ENCODE measurements at places on chromosomes 3 and 15. TPM values are rescaled to one million over a fixed set of nuclear protein-coding genes. Genes with fewer than 3 reads are reported as not detected.

- peak; percentile 47 for DNase-seq
- no peak overlapping the region for H3K27ac ChIP-seq
- H3K4me1 ChIP-seq = peaks cover 4% of the 10 kb centered on the region
- H3K4me3 ChIP-seq = peak overlapping the region; percentile 77
- H3K27me3 ChIP-seq = no peaks in the 10 kb centered on the region
Measured at GRCh38 chr3:52532838-52533622, 627 bp downstream of the NT5DC2 start.

DNA sequence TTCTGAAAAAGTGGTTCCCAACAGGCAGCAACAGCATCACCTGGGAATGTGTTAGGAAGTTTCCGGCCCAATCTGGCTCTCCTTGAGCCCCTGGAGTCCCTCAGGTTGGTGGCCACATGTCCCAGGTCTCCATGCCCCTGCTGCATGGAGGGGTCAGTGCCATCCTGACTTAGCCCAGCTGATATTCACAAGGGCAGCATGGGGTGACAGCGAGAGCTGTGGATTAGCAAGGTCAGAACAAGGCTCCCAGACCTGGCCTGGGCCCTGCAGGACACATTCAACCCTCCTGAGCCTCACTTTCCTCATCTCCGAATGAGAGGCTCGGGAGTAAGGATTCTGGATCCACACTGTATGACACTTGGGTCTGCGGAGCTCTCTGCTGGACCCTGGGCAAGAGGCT, 243.8 kb upstream of the TLE3 start:
- no peaks in the 10 kb centered on the region for H3K4me1 ChIP-seq
- DNase-seq = peak; percentile 8
- no peak overlapping the region for H3K4me3 ChIP-seq
- no peak overlapping the region for H3K27ac ChIP-seq
- no peaks in the 10 kb centered on the region for H3K27me3 ChIP-seq

- no peaks in the 10 kb centered on the region for H3K27me3 ChIP-seq
- no peaks in the 10 kb centered on the region for H3K4me1 ChIP-seq
- peak overlapping the region; percentile 20 for H3K4me3 ChIP-seq
- DNase-seq = no peak
Measured at GRCh38 chr3:101680466-101680865, 3.5 kb upstream of the ZBTB11 start.

The MAGI1 gene
- 65.7 TPM for total RNA-seq

DNA sequence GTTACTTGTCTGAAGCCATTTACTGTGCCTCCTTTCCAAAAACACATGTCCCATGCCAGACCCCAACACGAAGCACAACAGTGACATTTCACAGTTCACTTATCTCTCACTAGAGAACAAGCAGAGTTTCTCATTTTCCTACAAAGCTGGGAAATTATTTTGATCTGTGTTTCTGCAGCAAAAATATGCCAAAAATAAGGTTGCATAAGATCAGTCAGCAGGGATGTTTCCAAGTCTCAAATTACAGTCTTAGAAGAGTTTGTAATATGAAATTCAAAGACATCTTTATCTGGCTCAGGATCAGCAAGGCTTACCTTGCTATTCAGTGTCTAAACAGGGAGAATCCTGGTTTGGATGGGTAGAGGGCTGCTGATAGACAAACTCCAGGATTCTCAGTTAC, 75.5 kb downstream of the GJD2 start:
- no peaks in the 10 kb centered on the region for H3K4me1 ChIP-seq
- no peaks in the 10 kb centered on the region for H3K36me3 ChIP-seq
- no peak overlapping the region for H3K27ac ChIP-seq
- no peaks in the 10 kb centered on the region for H3K27me3 ChIP-seq

GRCh38 chr3:107543666-107544065, 20.9 kb downstream of the BBX start:
- no peak for DNase-seq

GRCh38 chr3:853489-853888, 239.3 kb upstream of the CNTN6 start:
- no peaks in the 10 kb centered on the region for H3K4me1 ChIP-seq
- H3K4me3 ChIP-seq = no peak overlapping the region
- no peaks in the 10 kb centered on the region for H3K27me3 ChIP-seq
- DNase-seq = no peak
- H3K36me3 ChIP-seq = no peaks in the 10 kb centered on the region
- H3K27ac ChIP-seq = no peak overlapping the region

The SSUH2 gene
- 0.61 TPM for total RNA-seq

GRCh38 chr3:80618295-80619256, 850.8 kb upstream of the ROBO1 start:
- H3K4me3 ChIP-seq = no peak overlapping the region
- H3K4me1 ChIP-seq = no peaks in the 10 kb centered on the region
- H3K27ac ChIP-seq = no peak overlapping the region
- H3K27me3 ChIP-seq = no peaks in the 10 kb centered on the region

DNA sequence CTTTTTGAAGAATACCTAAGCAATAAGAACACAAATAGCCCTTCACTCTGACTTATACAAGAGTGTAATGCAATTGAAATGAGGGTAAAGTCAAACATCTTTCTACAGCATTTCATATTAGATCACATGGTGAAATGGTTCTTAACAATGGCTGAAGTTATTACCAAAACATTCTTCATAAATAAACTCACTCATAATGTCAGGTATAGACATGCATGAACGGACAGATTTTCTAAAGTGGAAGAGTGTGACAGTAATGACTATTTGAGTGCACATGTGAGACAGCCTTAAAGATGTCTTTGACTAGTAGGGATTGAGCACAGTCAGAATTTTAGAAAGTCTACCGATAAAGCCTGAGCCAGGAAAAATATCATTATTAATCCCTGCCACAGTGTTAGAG, 471.0 kb downstream of the ZPLD1 start:
- no peaks in the 10 kb centered on the region for H3K4me1 ChIP-seq
- H3K27ac ChIP-seq = no peak overlapping the region
- no peak for DNase-seq
- no peak overlapping the region for H3K4me3 ChIP-seq
- no peaks in the 10 kb centered on the region for H3K36me3 ChIP-seq

DNA sequence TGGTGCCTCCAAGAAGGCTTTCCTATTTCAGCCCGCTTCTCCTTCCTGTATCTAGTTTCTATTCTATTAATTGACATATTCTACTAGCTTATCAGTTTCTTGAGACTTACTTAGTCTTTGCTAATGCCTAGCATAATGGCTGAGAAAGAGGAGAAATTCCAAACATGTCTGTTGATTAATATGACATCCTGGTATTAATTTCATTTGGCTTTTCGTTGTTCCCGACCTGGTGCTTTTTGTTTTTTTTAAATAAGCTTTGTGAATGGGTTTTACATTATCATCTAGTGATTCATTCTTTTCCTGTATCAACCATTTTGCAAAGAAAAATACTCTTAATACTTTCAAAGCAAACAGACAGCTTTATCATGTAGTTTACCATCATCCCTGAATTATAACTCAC, 13.1 kb downstream of the WDR53 start:
- no peak for DNase-seq
- no peaks in the 10 kb centered on the region for H3K4me1 ChIP-seq
- no peaks in the 10 kb centered on the region for H3K27me3 ChIP-seq
- H3K36me3 ChIP-seq = peaks cover 13% of the 10 kb centered on the region

The EPB42 gene
- total RNA-seq = not detected

The LYZL4 gene
- total RNA-seq = not detected

- H3K4me1 ChIP-seq = no peaks in the 10 kb centered on the region
- DNase-seq = no peak
- peaks cover 4% of the 10 kb centered on the region for H3K36me3 ChIP-seq
Measured at GRCh38 chr3:94373456-94373855, 310.6 kb downstream of the NSUN3 start.

DNA sequence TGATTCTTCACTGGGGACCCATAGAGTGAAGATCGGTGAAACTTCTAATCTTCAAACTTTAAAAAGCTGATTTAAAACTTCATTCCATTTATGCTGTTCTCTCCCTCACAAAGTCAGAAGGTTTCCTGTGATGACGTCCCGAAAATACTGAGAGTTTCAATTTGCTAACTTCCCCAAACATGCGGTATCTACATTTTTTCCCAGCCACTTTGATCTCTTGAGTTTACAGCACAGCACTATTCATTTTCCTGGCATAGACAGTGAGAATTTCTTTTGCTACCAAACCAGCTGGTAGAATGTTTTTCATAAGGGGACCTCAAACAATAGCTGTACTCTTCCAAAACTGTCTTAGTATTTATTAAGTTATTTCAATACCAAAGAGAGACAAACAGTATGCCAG, 156.8 kb downstream of the LSAMP start:
- no peak overlapping the region for H3K4me3 ChIP-seq
- H3K27me3 ChIP-seq = no peaks in the 10 kb centered on the region
- no peak overlapping the region for H3K27ac ChIP-seq
- H3K36me3 ChIP-seq = no peaks in the 10 kb centered on the region
- peaks cover 8% of the 10 kb centered on the region for H3K4me1 ChIP-seq

GRCh38 chr3:107429320-107430181, 52.3 kb downstream of the CCDC54 start:
- H3K36me3 ChIP-seq = no peaks in the 10 kb centered on the region
- peaks cover 8% of the 10 kb centered on the region for H3K27me3 ChIP-seq
- peak; percentile 88 for DNase-seq
- no peaks in the 10 kb centered on the region for H3K4me1 ChIP-seq
- no peak overlapping the region for H3K27ac ChIP-seq

DNA sequence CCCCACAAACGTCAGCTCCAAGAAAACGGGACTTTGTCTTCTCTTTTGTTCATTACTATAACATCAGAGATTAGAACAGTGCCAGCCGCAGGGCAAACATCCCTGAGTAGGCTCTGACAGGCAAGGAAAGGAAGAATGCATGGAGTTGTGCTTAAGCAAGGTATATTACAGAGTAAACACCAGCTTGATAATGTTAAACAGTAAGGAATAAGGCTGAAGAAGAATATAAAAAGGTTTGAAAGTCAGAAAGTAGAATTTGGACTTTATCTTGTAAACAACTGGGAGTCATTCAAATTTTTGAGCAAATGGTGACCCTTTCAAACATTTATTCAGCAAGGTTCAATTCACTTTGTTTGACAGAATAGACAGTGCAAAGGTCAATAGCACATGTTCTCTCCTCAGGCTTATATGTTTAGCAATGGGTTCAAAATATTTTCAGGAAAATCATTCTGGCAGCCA, 11.0 kb downstream of the GABPB1 start:
- H3K4me3 ChIP-seq = no peak overlapping the region
- H3K27ac ChIP-seq = no peak overlapping the region
- H3K36me3 ChIP-seq = peaks cover 8% of the 10 kb centered on the region
- H3K27me3 ChIP-seq = no peaks in the 10 kb centered on the region
- no peak for DNase-seq

The CLDN18 gene
- not detected for total RNA-seq

The SPTBN5 gene
- 0.90 TPM for total RNA-seq

- H3K36me3 ChIP-seq = no peaks in the 10 kb centered on the region
- H3K4me1 ChIP-seq = peaks cover 8% of the 10 kb centered on the region
- DNase-seq = no peak
Measured at GRCh38 chr3:130849091-130849552, 44.8 kb upstream of the ATP2C1 start.

The CA12 gene
- total RNA-seq = 0.68 TPM

DNA sequence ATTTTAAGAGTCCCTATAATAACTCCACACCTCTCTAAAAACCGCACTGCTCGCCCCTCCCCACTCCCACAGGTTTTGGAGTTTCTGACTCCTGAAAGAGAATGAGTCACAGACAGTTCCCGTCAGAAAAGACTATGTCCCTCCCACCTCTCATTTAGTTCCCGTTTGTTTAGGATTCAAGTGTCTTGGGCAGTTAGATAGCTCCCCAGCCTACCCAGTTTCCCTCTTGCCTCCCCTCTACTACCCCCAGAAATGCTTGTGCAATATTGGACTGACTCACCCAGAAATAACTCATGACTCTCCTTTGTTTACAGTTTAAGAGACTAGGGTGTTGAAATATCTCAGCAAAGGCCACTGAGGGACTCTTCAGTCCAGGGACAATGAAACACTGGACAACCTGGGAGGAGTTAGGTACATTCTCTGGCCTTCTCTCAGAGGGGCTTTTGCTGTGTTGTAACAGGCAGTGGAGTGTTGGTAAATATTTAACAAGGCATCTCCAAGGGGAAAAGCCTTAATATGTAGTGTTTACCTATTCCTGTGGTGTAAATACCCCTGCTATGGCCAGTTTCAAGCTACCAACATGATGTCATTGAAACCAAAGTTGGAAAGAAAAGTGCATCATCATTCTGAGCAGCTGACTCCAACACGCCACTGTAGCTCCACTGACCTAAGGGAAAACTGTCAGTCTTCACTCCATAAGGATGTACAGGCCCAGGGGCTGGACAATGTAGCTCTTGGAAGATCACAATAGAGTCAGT, 96.1 kb upstream of the CHD2 start:
- H3K27ac ChIP-seq = no peak overlapping the region
- no peaks in the 10 kb centered on the region for H3K36me3 ChIP-seq
- H3K4me1 ChIP-seq = peaks cover 5% of the 10 kb centered on the region
- no peaks in the 10 kb centered on the region for H3K27me3 ChIP-seq

The CCR8 gene
- total RNA-seq = 0.64 TPM

- H3K27ac ChIP-seq = no peak overlapping the region
- H3K4me3 ChIP-seq = no peak overlapping the region
- H3K36me3 ChIP-seq = no peaks in the 10 kb centered on the region
Measured at GRCh38 chr3:190731596-190731995, 130.9 kb downstream of the GMNC start.

The CATSPER2 gene
- total RNA-seq = 1.6 TPM

The MAP4 gene
- 138 TPM for total RNA-seq

The GOLGA6L26 gene
- not detected for total RNA-seq

GRCh38 chr3:77539014-77539413, 499.1 kb downstream of the ROBO2 start:
- no peak for DNase-seq
- H3K27ac ChIP-seq = no peak overlapping the region
- no peaks in the 10 kb centered on the region for H3K36me3 ChIP-seq
- H3K27me3 ChIP-seq = no peaks in the 10 kb centered on the region
- peaks cover 4% of the 10 kb centered on the region for H3K4me1 ChIP-seq

DNA sequence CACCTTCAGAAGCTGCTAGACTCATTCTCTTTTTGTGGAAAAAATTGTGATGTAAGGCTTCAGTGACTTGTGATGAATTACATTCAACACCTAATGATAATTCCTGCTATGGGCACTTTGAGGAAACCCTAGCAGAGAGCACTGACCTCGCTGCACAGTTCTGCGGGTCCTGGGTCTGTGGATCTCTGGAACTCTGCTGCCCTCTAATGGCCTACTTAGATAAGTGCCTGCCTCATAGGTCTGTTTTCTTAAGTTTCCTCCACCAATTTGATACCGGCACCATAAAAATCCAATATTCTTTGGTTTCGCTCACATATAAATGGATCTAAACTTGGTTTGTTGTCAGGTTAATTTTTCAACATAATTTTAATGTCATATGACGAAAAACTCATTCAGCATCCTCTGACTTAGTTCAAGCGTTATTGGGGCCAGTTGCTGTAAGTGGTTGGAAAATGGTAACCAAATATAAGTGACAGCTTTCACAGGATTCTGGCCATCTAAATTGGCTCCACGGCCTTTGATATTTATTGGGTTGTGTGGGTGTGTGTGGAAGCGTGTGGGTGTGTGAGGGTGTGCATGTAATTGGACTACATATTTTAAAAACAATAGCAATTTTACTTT, 10.4 kb downstream of the SLITRK3 start:
- no peak overlapping the region for H3K27ac ChIP-seq
- peak; percentile 58 for DNase-seq
- H3K4me1 ChIP-seq = no peaks in the 10 kb centered on the region
- H3K4me3 ChIP-seq = no peak overlapping the region

The IL16 gene
- 0.28 TPM for total RNA-seq

- no peaks in the 10 kb centered on the region for H3K4me1 ChIP-seq
- no peak overlapping the region for H3K27ac ChIP-seq
- DNase-seq = no peak
Measured at GRCh38 chr3:88882121-88882520, 225.3 kb upstream of the EPHA3 start.

Data from H9 (cell line).